ENCODE measurements at places on chromosomes 6 and 20.

DNA sequence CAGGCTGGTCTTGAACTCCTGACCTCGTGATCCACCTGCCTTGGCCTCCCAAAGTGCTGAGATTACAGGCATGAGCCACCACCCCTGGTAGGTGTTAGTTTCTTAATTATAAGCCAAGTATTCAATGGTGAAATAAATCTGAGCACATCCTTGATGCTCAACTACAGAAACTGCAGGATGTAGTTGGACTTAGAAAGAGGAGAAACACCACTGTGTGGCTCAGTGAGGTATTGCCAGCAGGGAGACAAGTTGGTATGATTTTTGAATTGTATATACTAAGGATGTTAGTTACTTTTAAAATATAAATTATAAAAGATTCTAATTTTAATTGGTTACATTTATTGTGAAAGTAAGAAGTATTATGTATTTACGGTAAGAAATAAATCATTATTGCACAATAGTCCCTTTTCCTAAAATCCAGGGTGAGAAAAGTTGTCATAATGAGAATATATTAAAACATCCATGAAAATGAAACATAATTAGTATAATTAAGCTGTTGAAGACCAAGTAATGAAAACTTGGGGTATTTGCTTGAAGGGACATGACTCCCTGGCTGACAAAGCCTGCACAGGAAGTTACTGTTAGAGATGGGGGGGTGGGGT, 17.6 kb downstream of the SLC18B1 start:
- no peak for DNase-seq

DNA sequence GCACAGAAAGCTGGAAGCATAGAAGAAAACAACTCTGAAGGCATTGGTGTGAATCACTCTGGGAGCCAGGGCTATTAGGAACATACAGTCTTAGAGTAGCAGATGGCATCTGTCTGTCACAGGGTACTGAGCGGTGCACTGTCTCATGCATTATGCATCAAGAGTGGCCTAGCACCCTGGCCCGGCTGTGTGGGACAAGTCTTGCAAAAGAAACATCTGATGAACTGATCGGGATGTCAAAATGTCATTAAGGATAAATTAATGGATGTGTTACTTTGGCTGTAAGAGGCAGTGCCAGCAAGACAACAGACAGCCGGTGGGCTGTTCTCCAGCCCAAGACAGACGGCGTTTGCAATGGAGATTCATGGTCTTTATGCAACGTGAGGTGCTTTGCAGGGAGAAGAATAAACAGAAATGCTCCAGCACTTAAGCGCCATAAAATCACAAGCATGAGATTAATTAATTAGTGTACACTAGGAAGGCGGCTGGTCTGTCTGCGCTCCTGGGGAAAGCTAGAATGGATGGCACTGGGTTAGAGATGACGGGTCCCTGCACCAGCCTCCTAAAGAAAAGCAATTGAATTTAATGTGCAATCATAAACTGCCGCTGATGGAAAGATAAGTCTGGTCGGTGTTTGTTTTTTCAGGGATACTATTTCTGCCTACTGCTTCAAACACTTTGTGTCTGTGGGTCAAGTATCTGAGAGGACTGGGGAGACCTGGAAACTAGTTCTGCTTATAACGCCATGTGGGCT, 600.6 kb upstream of the CHD6 start:
- DNase-seq: peak; percentile 98

GRCh38 chr6:513058-513457, 121.5 kb downstream of the IRF4 start:
- no peak for DNase-seq

DNA sequence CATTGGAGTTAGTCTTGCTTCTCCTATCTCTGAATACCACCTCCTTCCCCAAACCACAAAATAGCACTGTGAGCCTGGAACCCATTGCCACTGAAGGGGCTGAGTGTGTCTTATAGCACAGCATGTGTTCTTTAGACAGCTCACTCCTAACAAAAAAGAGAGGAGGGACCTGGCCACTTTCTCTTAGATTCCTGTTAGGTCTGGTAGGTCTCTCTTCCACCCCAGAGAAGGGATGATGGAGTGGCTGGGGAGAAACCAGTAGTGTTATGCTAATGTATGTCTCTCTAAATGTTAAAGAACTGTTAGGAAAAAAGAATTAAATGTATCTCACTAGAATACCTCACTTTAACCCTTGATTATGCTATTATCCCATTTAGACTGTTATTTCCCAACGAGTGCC, 340.3 kb downstream of the EPHA7 start:
- DNase-seq: no peak

Measured in NCI-H524 treated with DMSO at 0.1 percent for 48 hours (cell line).